ENCODE measurements at places on chromosomes 3 and 15. TPM values are rescaled to one million over a fixed set of nuclear protein-coding genes. Genes with fewer than 3 reads are reported as not detected.

LRRIQ4 gene
- total RNA-seq, result not detected

RETNLB gene
- total RNA-seq, result not detected

ITIH1 gene
- 0.35 TPM for total RNA-seq

GRCh38 chr15:59400103-59400813 is 27.6 kb upstream of the MYO1E start:
- DNase-seq, result no peak

CHL1 gene
- 2.5 TPM for total RNA-seq

DNA sequence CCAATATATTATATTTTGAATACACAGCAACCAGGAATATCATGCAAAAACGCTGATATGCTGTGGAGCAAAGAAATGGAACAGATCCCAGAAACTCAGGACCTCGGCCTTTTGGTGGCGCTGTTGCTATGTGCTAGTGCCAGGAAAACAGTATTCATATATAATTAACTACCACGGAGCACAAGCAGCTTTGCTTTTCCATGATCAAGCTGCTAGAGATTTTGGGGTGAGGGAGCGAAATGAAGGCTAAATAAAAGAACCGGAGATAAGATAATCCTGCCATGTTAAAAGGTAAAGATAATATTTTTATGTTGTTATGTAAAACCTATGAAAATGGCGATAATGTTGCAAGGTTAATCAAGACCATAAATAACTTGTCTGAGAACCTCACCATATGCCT is 157.7 kb upstream of the FAM3D start:
- no peak for DNase-seq

SLC6A20 gene
- total RNA-seq, result not detected

Data from cardiac septum (tissue), 1 donor.